ENCODE measurements at places on chromosomes 2 and 18.

GRCh38 chr2:173948198-173948597, 17.0 kb downstream of the SP3 start:
- no peak for DNase-seq

DNA sequence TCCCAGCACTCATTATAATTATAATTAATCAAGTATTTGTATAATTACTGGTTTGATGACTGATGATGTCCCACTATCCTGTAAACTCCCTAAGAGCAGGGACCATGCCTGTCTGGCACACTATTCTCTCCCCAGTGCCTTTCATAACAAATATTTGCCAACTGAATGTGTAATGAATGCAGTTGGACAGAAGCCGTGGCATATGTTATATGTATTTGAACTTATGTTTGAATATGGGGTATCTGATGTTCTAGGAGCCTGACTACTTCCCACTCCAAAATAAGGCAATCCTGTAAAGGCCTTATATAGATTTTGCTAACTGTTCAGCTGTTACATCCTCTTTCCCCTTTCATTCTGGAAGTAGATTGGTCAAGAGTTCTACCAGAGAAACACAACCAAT, 19.7 kb downstream of the OSBPL6 start:
- no peak for DNase-seq

DNA sequence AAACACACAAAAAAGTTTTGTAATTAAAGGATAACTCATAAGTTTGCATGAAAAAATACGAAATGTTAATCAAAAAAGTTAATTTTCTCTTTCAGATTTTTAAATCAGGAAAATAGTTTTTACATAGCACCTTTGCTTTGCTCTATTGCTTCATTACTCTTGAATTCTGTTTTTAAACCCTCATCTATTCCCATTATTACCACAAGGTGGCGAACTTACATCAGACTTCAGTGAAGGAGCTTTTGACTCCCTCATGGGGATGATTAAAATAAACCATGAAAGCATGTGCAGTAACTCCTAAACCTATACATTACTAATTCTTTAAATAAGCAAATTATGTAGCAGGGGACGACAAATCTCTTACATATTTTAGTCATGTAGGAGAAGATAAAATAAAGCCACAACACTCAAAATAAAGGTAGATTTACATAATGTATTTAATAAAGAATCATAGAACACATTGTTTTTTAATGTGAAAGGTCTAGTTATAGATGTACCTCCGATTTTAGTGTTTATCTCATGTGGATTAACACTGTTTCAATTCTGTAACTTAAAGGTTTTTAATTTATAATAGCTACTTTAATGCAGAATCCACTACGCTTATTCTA, 105.2 kb downstream of the NETO1 start:
- no peak for DNase-seq

DNA sequence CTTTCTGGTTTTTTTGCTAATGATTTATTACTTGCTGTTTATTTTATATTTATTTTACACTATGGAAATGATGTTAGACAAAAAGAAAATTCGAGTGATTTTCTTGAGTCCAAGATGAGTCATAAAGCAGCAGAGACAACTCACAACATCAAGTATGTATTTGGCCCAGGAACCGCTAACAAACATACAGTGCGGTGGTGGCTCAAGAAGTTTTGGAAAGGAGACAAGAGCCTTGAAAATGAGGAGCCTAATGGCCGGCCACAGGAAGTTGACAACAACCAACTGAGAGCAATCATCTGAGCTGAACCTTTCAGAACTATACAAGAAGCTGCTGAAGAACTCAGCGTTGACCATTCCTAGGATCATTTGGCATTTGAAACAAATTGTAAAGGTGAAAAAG, 594.1 kb downstream of the SATB2 start:
- no peak for DNase-seq

DNA sequence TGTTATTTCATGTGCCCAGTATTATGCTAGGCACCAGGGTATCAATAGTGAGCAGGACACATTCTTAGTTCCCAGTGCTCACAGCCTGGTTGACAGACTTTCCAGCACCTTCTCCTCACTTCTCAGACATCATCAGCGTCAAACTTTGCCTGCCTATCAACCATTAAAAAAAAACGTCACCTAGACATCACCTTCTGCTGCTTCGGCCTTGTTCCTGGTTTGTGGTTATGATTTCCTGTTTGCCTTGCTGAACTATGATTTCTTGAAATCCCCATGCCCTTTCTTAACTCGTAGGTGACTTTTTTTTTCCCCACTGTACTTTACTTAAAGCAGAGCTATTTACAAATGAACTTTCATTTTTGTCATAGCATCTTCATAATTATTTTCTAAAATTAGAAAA, 60.4 kb upstream of the NABP1 start:
- no peak for DNase-seq

DNA sequence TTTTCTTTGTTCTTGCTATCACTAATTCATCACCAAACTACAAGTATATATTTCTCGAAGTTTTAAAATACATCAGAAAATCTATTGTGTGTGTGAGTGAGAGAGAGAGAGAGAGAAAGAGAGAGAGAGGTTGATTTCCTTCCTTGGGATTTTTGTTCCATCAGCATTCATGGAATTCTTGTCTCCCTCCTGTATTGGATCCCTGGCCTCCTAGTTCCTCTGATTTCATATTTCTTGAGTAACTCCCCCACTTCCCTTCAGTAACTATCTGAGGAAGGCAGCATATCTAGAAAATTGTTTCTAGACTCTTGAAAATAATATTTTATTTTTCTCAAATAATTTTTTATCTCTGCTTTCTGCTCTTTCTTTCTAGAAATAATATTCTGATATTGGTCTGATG, 13.3 kb upstream of the ACTR2 start:
- DNase-seq, result no peak

- DNase-seq, result no peak
Observed at GRCh38 chr18:27838225-27838624, 338.7 kb downstream of the CDH2 start.

GRCh38 chr2:71595569-71595968, 142.2 kb downstream of the DYSF start:
- no peak for DNase-seq

DNA sequence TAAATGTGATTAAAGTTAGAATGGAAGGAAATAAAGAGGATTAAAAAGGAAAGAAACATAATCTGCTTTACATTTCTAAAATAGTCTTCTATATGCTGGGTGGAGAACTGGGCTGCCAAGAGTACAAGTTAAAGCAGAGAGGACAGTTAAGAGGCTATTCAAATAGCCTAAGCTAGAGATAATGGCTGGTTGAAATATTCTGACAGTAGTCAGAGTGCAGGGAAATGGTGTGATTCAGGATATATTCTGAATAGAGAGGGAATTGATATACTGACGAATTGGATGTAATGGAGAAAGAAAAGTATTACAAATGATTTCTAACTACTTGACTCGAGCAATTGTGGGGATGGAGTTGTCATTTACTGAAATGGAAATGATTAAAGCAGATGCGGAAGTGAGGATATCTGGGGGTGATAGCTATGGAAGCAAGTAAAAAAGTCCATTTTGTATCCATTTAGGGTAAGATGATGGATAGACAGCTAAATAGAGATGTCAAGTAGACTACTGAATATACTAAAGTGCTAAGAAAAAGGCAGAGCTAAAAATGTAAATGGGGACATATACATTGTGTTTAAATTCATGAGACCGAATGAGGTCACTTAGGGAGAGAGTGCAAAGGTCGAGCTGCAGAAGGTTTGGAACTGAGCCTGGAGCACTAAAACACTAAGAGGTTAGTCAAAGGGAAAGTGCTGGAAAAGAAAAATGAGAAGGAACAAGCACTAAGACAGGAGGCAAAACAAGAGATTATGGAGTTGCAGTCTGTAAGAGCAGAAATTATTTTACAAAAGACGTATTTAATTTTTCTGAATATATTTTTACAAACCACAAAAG, 696.8 kb downstream of the LRRTM4 start:
- no peak for DNase-seq

GRCh38 chr2:60353863-60354262, 199.6 kb downstream of the BCL11A start:
- no peak for DNase-seq

GRCh38 chr2:163800951-163801381, 65.2 kb upstream of the FIGN start:
- DNase-seq, result no peak

- DNase-seq, result no peak
Observed at GRCh38 chr2:185857691-185858090, 119.1 kb downstream of the FSIP2 start.

DNA sequence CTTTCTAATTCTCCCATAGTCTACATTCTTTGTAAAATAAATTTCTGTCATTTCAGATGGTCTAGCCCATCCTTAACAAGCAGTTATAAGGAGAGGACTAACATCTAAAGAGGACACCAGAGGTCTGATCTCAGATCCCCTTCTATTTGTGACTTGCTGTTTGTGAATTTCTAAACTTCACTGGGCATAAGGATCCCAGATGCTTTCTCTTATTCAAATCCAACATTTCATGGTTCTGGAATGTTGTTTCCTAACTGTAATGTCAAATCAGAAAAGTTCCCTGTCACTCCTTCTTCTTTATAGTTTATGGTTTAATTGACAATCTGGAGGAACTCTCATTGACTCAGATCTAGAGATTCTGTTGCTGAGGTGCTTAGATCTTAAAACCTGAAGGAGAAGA, 430.2 kb downstream of the MEIS1 start:
- no peak for DNase-seq

GRCh38 chr18:32595832-32596231, 125.2 kb upstream of the GAREM1 start:
- no peak for DNase-seq

DNA sequence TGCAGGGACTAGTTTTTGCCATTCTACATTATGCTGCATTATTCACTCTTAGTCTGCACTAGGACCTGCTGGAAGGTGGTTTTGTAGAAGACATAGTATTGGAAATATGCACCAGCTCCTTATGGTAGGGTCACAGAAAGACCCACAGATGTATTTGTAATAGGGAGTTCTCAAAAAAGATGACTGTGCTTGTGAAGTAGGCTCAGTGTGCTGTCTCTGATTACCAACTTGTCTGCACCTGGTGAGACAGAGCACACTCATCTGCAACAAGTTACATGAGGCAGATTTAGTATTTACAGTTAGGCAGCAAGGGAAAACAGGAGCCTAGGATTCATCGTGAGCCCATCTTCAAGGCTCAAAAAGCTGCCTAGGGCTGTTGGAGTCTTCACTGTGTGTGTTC, 29.4 kb downstream of the RHBDD1 start:
- DNase-seq, result no peak

DNA sequence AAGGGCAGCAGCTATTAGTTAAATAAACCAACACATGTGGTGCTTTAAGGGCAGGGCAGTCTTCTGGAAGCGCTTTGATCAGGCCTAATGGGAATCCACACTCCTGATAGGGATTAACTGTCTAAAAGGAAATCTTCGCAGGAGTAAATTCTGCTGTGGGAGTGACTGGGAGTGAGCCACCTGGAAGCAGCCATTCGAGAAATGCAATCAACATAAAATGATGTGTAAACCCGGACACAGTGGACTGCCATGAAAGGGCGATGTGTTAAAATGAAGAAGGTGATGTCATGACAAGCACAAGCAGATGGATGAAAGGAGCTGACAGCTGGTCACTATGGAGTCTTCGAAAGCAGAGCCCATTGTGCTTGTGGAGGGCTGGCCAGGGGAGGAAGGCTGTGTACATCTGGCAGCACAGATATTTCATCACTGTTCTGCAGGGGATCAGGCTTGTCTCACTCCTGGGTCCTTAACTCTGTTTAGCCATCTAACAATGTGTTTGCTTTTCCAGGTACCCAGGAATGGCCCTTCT, 24.8 kb upstream of the GALNT14 start:
- no peak for DNase-seq

DNA sequence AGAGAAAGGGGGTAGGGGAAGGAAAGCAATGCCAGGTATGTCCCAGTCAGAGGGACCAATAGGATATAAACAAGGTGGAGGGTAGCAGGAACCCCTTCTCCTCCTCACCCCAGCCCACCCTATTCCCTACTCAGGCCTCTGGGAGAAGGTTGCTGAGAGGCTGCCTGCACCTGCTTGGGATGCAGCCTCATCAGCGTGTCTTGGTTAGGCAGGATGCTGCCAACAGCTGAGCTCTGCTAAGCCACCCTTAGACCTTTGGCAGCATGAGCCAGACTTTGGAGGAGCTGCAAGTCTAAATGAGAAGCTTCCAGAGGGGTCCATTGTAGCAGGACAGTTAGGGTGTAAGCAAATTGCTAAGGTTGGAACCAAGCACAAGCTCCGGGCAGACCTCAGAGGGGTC, 38.2 kb upstream of the CAB39 start:
- DNase-seq, result no peak

DNA sequence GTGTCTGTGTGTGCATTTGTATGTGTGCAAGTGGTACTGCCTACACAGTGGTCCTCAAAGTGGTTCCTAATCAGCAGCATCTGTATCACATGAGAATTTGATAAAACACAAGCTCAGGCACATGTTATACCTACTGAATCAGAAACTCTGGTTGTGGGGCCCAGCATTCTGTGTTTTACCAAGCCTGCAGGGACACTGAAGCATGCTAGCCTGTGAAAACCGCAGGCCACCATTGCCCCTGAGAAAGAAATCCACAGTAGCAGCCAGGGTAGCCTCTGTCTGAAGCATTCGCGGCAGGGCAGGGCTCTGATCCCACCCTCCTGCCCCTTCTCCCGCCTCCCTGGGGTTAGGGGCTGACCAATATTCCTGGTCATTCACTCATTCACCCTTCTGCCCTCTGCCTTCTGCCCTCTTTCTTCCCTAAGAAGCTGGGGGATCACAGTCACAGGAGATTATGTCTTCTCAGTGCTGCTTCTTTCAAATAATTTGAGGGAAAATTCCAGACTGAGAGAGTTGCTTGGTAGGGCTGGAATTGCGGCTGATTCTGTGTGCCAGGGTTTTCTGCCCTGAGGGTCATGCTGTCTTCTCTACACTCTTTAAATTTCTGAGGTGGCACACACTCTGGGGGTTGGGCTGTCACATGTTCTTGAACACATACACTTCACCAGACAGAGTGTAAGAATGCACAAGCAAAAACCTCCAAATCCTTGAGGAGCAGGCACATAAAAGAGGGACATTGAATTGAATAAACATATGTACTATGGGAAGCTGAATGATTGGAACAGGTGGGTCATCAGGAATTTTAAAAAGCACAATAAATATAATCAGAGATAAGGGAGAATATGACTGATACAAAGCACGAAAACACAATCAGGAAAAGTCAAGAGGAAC, 126.6 kb upstream of the SEC11C start:
- DNase-seq, result no peak

- DNase-seq, result no peak
Observed at GRCh38 chr2:3001615-3002560, 375.7 kb downstream of the EIPR1 start.

GRCh38 chr18:46711444-46711863, 45.4 kb downstream of the ST8SIA5 start:
- no peak for DNase-seq

GRCh38 chr2:172667581-172668325, 67.9 kb upstream of the RAPGEF4 start:
- no peak for DNase-seq

- DNase-seq, result no peak
Observed at GRCh38 chr18:6866552-6867085, 137.1 kb downstream of the ARHGAP28 start.

DNA sequence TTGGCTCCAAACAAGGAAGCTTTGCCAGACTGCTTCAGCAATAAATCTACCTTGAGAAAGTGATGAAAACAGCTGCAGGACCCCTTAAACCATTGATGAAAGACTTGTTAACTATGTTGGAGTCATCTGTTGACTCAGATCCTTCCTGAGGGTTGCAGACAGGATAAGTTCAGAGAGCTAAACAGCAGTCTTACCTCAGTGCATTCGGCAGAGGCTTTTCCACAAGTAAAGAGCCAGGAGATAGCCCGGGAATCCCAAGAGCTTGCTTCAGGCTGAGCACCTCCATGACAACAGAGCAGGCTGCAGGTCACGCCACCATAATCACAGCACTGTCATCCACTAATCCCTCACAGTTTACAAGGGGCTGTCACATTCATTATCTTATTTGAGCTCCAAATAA, 23.7 kb downstream of the KIAA2012 start:
- DNase-seq, result no peak
